ENCODE measurements at places on chromosomes 3 and 15.

GRCh38 chr15:64597477-64597822, 137.1 kb downstream of the ZNF609 start:
- DNase-seq = no peak

DNA sequence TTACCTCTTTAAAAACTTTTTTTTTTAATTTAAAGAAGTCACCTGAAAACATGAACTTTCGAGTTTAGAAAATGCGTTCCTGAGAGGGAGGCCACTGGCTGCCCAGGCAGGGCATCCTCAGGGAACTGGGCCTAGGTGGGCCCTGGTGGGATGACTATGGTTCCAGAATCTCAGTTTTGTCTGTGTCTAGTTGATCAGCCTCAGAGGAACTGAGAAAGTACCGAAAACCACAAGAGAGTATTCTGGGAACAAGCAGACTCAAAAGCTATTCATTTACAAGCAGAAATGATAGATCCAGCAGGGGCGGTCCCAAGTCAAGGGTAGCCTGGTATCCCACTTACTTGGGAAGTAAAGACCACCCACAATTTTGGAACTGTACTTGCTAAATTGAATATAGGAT, 10.5 kb downstream of the WWTR1 start:
- DNase-seq = no peak

GRCh38 chr3:53835257-53835656, 11.0 kb downstream of the CHDH start:
- DNase-seq = no peak

DNA sequence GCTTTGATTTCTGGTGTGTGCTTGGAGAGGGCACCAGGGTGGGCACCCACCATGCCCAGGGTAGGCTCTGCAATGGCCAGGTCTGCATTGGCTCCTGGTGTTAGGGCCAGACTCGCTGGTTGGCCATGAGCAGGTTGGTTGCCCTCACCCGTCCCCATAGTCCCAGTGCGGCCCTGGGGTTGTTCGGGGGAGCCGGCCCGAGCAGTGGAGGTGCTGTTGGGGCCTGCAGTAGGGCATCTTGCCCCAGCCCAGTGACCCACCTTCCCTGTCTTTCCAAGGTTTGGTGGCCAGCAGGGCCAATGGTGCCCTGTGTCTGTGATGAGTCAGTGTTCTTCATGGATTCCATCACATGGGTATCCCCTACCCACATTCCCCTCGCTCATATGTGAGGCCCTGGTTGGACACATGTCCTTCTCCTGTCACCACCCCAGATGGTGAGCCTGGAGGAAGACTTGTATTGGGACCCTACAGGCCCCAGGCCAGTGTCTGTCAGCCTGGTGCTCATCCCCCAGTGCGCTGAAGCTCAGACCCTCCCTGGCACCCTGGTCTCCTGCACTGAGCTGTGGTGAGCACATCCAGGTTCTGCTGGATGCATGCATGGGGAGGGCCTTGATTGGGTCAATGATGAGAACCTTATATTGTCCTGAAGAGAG, 190.1 kb downstream of the UBE3A start:
- DNase-seq = no peak

DNA sequence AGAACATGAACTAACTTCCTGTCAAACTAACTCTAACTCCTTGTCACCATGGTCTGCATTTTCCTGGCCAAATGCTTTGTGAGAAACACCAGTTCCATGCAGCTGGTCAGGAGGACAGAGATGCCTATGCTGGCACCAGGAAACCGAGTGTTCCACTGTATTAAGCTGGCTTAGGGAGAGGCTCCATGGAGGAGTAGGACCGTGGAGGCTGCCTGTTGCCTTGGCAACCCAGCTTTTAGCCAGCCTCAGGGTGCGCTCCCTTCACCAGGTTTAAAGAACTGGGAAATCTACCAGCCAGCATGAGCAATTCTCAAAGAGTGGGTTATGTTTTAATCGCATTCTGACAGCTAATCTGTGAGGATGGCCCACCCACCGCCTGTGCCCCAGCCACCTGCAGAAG, 394.1 kb downstream of the OCA2 start:
- DNase-seq = no peak

- DNase-seq = no peak
These were observed 576.7 kb downstream of the DIPK2A start for GRCh38 chr3:144548346-144548745.

DNA sequence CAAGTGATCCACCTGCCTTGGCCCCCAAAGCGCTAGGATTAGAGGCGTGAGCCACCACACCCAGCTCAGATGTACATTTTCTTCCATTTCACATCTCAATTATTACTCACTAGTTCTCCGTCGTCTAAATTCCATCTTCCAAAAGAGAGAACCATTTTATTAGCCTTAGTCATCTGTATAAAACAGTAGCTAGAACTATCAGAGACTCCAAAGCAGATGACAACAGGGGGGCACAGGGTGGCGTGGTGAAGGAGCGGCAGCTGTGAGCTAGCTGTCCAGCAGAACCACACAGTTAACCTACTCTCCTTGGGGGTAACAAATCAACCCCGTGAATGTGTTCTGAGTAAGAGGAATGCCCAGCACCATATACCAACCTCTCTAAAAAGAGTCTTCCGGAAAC, 7.1 kb downstream of the SLC25A20 start:
- DNase-seq = no peak

All from GM19239 (cell line).